ENCODE measurements at places on chromosomes 11 and 22.

DNA sequence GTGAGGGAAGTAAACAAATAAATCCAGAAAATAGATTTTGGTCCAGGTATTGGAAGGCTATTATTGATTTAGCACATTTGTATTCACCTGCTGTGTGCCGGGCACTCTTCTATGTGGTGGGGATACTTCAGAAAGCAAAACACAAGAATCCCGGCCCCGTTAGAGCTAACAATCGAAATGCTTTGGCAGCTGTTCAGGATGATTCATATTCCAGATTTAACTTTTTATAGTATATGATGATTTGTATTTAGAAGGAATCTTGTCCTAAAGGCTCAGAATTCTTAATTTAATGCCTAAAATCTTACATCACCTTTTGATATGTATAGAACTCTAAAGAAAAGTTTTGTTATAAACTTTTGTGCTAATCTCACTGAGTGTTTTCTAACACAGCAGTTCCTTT, 28.0 kb downstream of the ZC3H12C start:
- no peak for DNase-seq

DNA sequence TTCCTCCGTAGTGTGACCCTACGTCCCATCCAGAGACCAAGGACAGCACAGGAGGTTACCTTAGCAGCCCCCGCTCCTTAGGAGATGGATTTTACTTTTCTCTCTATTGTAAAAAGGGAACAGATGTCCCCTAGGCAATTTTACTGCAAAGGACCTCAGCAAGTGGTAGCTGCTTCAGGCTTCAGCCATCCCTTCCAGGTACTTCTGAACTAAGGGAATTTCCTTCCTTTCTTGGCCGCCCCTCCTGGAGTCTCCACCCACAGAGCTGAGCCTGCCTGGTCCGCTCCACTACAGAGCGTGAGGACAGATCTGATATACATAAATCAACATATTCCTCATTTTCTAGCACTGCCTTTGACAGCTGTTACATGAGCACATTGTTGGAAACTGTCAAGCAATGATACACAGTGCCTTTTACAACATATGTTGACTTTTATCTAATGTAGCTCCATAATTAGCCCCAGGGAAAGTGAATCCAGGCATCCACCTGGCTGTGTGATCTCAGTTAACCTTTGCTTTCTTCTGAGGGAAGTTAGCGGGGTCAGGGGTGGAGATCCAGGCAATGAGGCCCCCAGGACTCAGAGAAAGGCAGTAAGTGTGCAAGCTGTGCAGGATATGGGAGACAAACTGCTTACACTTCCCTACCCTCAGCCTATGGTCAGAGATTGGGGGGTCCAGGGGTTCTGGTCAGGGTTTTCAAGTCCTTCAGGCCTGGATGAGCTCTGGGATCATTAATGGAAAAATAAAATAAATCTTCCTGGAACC, 51.9 kb downstream of the SPATA19 start:
- DNase-seq: peak; percentile 31

GRCh38 chr22:17774206-17774925, at the start of gene BID:
Gene BID (minus strand): TSS chr22:17774469. CDS start chr22:17750116, 24,353 bp downstream.
- no peak for DNase-seq

DNA sequence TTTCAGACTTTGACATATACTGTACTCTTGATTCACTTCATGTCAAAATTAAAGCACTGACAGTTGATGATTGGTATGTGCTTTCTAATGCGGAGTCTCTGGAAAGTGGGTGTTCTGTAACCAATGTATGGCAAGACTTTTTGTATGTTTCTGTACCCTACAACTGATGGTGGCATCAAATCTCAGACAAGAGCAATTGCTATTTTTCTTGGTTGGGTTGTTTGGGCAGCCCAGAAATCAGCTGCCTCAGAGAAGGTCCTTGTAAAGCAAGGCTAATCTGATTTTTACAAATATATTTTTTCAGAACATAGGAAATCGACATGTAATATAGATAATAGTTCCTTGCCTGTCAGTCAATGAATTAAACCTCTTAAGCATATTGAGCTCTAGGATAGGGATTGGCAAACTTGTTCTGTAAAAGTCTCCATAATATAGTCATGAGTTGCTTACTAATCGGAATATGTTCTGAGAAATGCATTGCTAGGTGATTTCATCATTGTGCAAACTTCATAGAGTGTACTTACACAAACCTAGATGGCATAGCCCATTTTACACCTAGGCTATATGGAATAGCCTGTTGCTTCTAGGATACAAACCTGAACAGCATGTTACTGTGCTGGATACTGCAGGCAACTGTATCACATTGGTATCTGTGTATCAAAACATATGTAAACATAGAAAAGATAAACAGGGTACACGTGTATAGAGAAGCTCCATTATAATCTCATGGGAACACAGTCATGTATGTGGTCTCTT, 10.2 kb upstream of the OOSP4A start:
- no peak for DNase-seq

DNA sequence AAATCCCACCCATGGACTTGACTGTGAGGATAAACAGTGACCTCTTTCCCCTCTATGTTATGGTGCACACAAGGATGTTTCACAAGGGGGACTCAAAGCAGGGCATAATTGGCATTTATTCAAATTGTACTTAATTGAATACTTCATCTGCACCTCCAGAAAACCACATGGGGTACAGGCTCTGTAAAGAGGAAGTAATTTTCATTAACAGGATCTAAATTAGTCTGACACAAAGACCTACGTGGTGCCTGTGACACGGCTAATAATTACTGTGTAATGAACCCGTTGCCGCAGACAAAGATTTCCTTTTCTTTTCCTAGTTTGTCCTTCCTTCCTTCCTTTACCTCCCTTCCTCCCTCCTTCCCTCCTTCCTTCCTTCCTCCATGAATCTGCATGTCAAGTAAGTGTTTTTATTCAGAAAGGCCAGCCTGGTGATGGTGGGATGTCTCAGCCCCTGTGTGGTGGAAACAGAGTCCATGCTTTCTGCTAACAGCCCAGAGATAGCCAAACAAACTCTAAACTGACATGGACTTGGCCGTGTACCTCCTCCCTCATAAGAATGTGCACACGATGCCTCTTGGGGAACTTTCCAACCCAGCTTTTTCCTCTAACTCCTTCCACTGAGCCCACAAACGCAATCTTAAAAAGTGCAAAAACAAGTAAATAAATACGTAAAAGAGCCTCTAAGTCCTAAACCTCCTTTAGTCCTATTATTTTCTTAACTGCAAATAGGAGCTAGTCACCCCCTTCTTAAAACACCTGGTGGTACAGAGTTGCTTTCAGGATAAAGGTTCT, 118.8 kb downstream of the INSC start:
- DNase-seq: no peak

DNA sequence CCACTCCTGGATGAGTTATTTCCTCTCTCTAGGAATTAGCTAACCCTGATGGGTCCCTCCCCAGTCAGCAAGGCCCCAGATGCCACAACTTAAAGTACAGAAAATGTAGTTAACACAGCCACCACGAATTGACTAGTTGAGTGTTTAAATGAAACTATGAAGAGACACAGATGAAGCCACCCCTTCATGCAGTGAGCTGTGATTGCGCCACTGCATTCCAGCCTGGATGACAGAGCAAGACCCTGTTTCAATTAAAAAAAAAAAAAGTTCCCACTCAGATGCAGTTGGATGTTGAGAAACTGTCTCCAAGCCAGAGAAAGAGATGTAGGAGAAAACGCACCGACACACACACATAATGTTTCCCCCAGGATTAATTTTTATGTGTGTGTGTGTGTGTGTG, 53.3 kb downstream of the SCN3B start:
- no peak for DNase-seq

GRCh38 chr11:122743949-122744348, 88.4 kb downstream of the UBASH3B start:
- DNase-seq: peak; percentile 36

- peak; percentile 85 for DNase-seq
Measured at GRCh38 chr11:87421422-87421821, 383.7 kb downstream of the TMEM135 start.

- peak; percentile 86 for DNase-seq
Measured at GRCh38 chr11:72430741-72431570, 3.4 kb downstream of the CLPB start.

DNA sequence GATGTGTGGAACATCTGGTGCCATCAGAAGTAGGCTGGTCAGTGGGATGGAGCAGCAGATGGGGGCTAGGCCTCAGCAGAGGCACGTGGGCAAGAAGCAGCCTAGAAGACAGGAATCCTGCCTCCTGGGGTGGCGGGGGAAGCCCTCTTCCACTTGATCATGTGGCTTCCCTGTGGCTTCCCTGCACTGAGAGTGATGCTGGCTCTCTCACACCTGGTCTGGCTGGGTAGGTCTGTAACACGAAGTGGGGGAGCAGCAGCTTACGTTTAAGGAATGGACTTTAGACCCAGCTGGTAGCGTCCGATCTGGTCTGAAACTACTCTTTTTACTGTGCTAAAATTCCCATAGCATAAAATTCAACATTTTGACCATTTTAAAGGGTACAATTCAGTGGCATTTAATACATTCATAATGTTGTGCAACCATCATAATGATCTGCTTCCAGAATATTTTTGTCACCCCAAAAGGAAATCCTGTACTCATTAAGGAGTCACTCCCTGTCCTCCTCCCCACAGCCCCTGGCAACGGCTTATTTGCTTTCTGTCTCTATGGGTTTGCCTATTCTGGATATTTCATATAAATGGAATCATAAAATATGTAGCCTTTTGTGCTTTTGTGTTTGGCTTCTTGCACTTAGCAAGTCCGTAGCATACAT, 21.7 kb downstream of the PTPN5 start:
- DNase-seq: no peak

DNA sequence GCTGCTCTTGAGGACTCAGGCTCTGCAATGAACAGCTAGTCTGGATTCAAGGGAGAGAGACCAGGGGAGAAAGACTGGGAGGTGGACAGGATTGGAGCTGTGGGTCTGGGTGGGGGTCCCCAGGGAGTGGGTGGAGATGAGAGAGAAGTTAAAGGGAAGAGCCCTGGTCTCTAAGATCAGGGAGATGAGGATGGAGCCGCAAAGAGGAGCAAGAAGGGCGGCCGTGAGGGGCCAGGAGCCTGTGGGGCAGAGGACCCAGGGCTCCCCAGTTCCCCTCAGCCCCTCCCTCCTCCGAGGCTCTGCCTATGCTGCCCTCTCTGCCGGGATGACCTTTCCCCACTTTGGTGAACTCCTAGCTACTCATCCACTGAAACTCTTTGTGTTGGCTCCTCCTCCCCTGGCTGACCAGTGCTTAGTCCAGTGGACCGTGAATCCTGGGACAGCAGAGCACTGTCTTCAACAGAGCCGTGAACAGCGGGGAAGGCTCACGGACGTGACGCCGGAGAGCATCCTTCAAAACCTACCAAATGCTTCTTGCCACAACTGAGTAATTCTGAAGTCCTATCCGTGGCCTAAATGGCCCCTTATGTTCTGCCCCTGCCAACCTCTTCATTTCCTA, 16.4 kb upstream of the RFPL3 start:
- DNase-seq: no peak

DNA sequence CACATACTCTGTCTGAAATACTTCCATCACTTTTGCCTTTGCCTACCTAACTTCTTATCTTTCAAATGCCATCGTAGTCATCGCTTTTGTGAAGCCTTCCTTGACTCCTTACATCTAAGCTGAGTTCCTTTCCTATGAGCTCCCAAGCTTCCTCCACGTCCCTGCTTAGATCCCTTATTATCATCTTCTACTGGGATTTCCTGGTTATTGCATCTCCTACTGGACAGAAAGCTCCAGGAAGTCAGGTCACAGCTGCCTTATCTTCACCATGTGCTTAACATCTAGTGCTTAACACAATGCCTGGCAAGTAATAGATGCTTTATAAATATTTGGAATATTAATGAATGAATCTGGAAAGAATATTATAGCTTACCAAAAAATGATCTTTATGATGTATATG, 5.9 kb downstream of the YPEL4 start:
- DNase-seq: no peak

GRCh38 chr11:573146-573759, 3.0 kb upstream of the PHRF1 start:
- no peak for DNase-seq

DNA sequence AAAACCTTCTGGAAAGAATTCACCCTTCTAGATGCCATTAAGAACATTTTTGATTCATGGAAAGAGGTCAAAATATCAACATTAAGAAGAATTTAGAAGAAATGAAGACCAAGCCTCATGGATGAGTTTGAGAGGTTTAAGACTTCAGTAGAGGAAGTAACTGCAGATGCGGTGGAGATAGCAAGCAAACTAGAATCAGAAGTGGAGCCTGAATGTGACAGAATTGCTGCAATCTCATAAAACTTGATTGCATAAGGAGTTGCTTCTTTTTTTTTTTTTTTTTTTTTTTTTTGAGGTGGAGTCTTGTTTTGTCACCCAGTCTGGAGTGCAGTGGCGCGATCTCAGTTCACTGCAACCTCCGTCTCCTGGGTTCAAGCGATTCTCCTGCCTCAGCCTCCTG, 51.6 kb downstream of the MS4A13 start:
- no peak for DNase-seq

GRCh38 chr22:37154925-37155712, 5.4 kb upstream of the IL2RB start:
- DNase-seq: no peak

GRCh38 chr11:115042002-115042401, 363.7 kb downstream of the NXPE2 start:
- no peak for DNase-seq

GRCh38 chr22:22408731-22409696, 99.5 kb downstream of the ZNF280B start:
- DNase-seq: peak; percentile 28

GRCh38 chr11:17156283-17156682, 51.5 kb downstream of the PIK3C2A start:
- DNase-seq: no peak
